ENCODE measurements at places on chromosomes 2 and 18.

- DNase-seq, result no peak
Observed at GRCh38 chr18:79457239-79457638, 61.5 kb downstream of the NFATC1 start.

GRCh38 chr2:170310876-170311502 is 133.0 kb downstream of the MYO3B start:
- no peak for DNase-seq

DNA sequence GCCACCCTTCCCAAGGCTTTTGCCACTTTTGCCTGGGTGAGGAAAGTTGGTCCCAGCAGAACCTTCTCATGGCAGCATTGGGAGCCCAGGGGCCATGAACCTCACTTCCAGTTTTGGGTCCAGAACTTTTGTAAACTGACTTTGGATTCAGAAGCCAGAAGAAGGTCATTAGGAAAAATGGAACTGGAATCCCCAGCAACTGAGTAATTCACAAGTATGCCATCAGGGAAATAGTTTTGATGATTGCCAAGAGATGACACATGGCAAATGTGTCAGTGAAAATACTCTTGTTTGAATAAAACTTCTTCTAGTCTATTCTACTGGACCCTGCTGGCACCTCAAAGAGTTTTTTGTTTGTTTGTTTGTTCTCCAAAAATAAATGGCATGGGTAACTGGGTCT is 203.7 kb downstream of the SETBP1 start:
- DNase-seq, result no peak

DNA sequence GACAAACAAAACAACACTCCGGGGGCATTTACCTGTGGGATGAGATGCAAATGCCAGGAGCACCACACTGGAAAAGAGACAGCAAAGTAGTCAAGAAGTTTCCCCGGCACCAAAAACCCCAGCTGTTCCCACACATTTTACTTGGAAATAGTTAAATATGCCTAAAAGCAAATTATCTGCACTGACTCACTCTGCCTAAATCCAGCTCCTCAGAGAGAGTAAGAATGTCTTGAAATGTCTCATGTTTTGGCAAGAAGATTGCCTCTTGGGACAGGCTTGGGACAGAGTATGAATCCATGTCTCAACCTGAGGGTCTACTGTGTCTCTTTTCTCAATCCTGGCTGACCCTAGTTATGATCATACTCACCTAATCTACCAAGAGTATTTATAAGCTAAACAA is 87.5 kb upstream of the RIOK3 start:
- no peak for DNase-seq

DNA sequence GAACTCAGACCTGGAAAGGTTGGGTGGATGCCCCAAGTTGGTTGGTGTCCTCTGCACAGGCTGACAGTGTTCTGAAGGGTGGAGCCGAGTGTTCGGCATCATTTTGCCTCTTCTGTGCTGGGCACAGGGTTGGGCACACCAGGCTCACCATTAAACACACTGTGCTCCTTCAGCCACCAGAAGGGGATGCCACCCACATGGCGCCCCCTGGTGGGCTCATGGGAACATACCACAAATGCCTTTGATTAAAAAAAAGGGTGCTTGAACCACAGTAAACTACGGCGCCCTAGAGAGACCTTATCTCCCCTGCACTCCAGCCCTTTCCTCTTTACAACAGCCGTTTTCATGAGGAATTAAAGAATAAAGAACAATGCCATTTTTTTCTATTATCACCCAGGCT is 89.4 kb downstream of the CELF4 start:
- DNase-seq, result no peak

GRCh38 chr2:222298001-222298310 is 842 bp downstream of the PAX3 start:
- DNase-seq, result no peak

- no peak for DNase-seq
Observed at GRCh38 chr2:144520756-144521487, 1.0 kb upstream of the ZEB2 start.

- no peak for DNase-seq
Observed at GRCh38 chr18:62664414-62664813, 50.9 kb upstream of the PHLPP1 start.

DNA sequence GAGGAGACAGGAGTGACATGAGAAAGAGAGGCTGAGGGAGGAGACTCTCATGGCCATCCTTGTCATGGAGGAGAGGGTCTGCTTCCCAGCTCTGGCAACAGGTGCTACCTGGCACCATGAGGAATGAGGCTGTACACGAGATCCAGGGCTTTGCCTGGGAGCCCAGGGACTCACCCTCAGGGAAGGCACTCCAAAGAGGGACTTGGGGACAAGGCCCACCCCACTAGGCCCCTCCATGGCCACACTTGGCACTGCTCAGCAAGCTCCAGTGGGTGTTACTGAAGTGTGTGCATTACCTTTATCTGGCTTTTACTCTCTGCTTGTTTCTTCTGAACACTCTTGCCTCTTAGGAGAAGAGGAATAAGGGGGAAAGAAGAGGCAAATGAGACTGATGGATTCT is 2.7 kb downstream of the CFAP65 start:
- no peak for DNase-seq

DNA sequence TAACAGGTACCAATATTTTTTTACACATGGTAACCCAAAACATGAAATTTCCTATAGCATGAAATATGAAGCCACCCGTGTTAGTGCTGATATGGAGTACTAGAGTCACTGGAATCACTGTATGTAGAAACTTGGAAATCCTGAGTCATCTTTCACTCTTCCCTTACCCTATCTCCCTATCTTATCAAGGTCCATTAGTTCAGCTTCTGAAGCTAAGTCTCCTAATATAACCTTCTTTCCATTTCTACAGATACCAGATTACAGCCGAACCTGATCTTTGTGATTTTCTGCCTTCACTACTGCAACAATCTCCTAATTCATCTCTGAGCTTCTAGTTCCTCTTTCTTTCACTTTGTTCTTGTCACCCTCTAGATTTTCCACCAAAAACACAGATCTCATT is 59.0 kb downstream of the SEPTIN10 start:
- DNase-seq, result no peak

DNA sequence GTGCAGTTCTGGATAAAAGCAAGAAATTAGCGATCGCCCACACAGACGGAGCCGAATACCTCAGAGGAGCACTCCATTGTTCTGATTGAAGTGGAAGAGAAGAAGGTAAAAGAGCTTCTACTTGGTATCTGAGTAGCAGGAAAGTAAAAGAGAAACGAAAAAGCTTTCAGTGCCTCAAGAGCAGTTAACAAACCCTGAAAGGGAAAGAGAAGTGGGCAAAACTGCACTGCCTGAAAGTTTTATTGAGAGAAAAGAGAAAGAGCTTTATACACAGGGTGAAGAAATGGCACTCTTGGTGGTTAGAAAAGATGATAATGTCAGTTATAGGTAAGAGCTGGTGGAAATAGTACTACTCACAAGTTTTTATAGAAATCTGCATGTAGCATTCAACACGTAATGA is 192.8 kb downstream of the CDCA7 start:
- DNase-seq, result no peak

GRCh38 chr2:200703127-200703925 is 108.4 kb upstream of the BZW1 start:
- no peak for DNase-seq

- DNase-seq, result no peak
Observed at GRCh38 chr2:216633616-216634369, 573 bp downstream of the IGFBP2 start.

DNA sequence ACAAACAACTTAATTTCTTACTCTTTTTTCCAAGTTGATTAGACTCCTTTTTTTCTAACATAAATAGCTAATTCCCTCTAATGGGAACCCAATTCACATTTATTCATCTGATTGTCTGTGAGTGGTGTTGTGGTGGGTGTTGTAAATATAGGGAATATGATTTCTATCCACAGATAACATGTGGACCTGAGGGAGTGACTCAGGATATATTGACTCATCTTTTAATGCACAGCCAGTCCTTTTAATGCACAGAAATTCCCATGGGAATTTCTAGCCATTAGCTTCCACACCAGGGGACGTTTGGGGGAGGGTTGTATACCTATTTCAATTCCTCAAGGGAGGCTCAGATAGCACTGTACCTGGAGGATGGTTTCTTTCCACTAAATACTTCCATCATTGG is 1339.6 kb upstream of the LRRTM1 start:
- no peak for DNase-seq

- DNase-seq, result peak; percentile 60
Observed at GRCh38 chr18:32091724-32092421, at the start of gene RNF138. Gene RNF138, plus strand, starts transcription at chr18:32091874. Its CDS starts 903 bp downstream, at chr18:32092777.

DNA sequence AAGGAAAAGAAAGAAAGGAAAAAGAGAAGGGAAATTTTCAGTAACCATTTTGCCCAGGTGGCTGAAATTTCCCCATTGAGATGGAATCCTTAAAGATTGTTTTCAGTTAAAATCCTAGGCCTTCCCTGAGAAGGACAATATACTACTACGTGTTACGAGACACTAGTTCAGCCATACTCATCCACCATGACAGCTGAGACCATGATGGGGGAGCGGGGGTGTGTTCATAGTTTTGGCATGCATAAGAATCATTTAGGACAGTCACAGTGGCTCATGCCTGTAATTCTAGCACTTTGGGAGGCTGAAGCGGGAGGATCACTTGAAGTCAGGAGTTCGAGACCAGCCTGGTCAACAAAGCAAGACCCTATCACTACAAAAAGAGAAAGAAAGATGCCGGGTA is 28.0 kb downstream of the PLA2R1 start:
- DNase-seq, result no peak

DNA sequence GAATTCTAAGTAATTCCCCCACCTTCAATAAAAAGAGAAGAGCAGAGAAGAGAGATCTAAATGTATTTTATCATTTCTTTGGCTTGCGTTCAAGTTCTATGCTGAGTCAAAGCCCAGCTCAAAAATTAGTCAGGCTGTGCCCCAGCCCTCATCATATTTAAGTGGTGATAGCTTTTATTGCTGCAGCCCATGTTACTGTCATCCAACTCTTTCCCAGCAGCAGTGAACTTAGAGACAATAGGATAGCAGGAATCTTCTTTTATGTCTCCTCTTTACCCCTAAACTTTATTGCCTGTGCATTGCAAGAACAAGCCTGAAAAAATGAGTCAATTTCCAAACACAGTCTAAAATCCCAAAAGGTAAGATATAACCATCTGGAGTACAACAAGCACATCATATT is 1599.3 kb upstream of the PIK3C3 start:
- no peak for DNase-seq

DNA sequence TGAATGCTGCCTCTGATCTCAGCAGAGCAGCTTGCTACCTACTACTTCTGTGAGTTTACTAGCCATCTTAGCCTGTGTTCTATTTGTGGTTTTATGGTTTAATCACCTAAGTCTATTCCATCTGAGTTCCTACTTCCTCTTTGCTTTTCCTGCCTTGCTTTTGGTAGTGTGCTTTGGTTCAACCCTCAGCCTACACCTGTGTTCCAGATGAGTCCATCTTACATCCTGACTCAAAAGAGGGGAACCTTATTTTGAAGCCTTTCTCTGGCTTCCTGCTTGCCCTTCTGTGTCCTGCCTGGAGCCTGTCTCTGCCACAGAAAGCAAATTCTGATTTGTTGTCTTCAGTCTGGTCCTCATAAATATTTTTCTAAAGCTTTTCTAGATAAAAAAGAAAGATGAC is 530.3 kb upstream of the MEX3C start:
- no peak for DNase-seq

- DNase-seq, result no peak
Observed at GRCh38 chr2:12616456-12617156, 100.1 kb upstream of the TRIB2 start.

DNA sequence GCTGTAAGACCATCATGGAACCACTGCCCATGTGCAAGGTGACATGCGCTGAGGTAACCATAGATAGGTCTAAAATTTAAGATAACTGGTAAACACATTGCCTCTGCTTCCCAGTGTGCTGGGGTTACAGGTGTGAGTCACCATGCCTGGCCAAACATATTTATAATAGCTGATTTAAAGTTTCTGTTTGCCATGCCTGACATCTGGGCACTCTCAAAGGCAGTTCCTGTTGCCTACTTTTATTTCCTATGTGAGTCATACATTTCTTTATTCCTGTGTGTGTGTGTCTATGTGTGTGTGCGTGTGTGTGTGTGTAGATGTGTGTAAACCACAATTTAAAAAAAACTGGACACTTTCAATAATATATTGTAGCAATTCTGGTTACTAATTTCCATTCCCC is 415.2 kb upstream of the NETO1 start:
- DNase-seq, result no peak

GRCh38 chr2:196276421-196276820 is 105.0 kb upstream of the STK17B start:
- DNase-seq, result no peak

GRCh38 chr2:240302933-240303595 is 132.4 kb upstream of the GPC1 start:
- DNase-seq, result no peak

DNA sequence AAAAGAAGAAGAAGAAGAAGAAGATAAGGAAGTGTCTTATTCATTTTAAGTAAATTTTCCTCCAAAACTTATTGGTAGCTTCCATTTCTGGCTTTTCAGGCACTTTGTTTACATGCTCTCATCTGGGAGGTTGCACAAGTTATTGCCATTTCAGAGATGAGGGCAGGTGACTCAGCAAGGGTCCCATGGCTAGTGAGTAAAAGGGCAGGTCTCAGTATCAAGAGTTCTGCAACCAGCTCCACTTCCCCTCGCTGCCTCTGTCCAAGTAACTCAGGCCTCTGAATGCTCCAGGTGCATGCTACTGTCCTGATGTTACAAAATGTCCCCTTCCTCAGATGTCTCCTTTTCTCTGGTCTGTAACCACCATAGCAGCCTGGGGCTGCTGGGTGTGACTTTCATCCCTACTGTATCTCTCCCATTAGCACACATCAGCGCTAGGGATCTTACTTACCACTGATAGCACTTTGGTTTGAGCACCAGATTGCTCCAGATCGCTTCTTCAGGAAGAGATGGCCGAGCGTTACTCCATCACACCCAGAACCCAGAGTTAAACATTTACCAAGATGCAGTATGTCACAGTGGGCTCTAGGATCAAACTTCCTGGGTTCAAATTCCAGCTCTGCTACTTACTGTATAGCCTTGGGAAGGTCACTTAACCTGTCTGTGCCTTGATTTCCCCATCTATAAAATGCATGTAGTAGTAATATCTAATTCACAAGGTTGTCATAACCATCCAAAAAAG is 57.4 kb upstream of the LAPTM4A start:
- no peak for DNase-seq

DNA sequence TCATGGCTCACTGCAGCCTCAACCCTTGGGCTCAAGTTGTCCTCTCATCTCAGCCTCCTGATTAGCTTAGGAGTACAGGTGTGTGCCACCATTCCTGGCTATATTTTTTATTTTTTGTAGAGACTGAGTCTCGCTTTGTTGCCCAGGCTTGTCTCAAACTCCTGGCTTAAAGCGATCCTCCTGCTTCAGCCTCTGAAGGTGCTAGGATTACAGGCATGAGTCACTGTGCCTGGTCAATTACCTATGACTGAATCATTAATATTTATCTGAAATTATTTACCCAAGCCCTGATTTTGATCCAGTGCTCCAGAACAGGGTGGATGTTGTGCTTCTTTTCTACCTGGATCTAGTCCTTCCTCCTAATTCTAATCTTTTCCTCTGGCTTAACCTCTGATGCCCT is 87.8 kb downstream of the MAP2 start:
- DNase-seq, result no peak

GRCh38 chr18:48607056-48607984 is 68.5 kb downstream of the CTIF start:
- DNase-seq, result no peak

All from stimulated activated CD4-positive, alpha-beta T cell treated with anti-CD3 and anti-CD28 coated beads, Interleukin-1b, Interleukin-23, amount 100 ng/mL, for 1 hour (primary cell).